Suppressor macrophage (primary cell): ENCODE measurements at places on chromosomes 13 and 19.

DNA sequence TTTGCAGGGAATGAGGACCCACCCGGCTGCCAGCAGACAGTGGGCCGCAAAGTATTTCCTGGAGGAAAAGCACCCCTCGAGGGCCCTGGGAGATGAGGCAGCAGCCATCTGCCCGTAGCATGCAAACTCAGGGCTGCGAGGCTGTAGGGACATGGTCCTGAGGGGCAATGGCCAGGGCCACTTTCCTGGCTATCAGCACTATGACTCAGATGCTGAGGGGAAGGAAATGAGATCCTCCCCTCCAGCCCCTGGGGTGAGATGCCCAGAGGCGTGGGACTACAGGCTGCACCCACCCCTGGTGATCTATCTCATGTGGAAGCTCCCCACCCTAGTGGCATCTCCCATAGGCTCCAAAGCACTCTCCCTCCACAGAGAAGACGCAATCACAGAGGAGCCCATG lies 80.1 kb downstream of the SLC7A1 start:
- DNase-seq: no peak

DNA sequence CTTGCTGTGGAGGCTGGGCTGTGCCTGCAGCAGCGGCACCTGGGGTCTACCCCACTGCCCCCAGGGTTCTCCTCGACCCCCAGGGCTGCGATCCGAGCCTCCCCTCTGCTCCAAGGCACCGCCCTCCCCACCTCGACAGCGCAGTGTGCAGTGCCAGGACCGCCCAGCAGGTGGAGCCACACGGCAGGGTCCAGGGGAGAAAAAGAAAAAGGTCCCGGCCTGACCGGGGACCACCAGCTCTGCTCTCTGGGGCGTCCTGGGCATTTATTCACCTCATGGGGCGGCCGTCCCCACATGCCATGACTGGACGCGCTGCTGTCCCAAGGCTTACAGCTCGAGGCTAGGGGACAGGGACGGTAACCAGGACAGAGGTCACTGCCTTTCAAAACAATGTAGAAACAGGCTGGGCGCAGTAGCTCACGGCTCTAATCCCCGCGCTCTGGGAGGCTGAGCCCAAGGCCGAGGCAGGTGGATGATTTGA lies 10.6 kb downstream of the REXO1 start:
- peak; percentile 64 for DNase-seq

- no peak for DNase-seq
These were observed 580.4 kb downstream of the UQCRFS1 start for GRCh38 chr19:28632371-28633080.

DNA sequence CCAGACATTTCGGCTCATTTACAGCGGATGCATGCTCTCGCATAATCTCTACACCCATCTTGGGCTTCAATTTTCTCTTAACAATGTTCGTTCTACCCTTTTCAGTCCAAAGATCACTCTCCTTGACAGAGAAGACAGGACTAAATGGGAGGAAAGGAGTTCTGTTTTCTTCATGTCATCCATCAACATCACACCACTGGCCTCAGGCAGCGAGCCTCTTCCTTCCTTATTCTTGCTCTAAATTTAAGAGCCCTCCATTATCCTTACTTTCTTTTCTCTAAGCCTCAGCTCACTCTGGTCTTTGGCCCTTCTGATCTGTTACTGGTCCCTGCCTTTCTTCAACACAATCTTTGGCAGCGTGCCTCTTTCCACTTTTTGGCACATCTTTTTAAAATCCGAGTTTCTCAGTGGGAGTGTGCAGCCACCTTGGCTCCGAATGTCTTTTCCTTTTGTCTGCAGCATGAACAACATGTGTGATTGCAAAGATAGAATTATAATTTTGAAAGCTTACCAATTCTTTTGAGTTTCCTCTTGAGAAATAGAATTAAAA lies 98.7 kb downstream of the FAM216B start:
- DNase-seq: peak; percentile 10

DNA sequence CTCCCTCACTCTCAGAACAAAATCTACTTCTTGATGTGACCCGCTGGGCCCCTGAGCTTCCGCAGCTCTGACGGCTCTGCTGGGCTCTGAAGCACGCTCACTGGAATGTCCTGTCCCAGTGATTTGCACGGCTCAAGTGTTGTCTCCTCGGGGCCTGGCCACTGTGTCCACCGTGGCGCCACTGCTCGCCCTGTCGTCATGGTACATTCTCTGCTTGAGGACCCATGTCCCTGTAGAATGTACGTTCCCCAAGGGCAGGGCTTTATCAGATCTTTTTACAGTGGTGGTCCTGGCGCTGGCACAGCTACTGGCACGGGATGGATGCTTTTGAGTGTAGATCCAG lies 12.1 kb downstream of the KLHL26 start:
- DNase-seq: no peak

DNA sequence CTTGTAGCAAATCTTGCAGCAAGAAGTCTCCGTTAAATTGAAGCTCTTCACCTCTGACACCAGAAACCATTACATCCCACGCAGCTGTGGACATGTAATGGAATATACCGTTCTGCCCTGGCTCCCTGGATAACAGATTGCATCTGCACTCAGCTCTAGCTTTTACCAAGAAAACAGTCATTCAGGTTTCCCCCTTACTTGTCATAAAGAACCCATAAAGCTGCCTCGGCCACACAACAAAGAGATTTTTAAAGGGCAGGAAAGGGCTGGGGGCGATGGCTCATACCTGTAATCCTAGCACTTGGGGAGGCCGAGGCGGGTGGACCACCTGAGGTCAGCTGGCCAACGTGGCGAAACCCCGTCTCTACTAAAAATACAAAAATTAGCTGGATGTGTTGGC lies 127.6 kb upstream of the RFC3 start:
- no peak for DNase-seq

- no peak for DNase-seq
These were observed 57.3 kb downstream of the SMARCA4 start for GRCh38 chr19:11018179-11018578.

DNA sequence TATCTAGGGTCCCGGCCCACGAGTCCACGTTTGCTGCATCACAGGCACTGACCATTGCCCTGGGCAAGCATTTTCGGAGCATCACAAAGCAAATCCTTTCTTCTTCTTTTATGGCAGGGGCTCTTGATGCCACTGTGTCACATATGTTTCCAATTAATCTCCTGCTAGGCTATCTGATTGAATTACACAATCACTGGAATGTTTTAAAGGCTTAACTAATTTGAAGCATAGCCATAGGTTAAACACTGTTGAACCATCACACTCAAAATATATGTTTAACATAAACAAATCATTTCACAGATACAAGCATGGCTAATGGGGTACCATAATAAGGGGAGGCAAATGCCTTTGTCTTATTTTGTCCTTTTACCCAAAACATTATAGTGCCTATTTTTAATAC lies 338.3 kb downstream of the POU4F1 start:
- no peak for DNase-seq

- no peak for DNase-seq
These were observed 2.4 kb downstream of the HPN start for GRCh38 chr19:35043906-35044305.

DNA sequence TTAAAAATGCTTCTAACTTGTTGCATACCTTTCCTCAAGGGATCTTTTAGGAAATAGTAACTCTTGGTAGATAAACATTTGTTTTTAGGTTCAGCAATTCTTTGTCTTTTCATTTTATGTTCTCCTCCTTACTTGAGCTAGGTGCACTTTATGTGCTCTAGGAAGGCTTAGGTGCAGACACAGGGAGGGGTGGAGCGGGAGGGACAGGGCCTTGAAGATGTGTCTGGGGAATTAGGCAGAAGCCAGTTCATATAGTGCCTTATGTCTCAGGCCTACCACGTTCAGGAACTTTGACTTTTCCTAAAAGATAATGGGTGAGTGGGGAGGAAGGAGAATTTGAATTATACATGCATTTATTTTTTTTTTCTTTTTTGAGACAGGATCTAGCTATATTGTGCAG lies 37.7 kb downstream of the IRS2 start:
- DNase-seq: no peak

GRCh38 chr19:55659822-55660221 lies 5.0 kb downstream of the U2AF2 start:
- DNase-seq: no peak

DNA sequence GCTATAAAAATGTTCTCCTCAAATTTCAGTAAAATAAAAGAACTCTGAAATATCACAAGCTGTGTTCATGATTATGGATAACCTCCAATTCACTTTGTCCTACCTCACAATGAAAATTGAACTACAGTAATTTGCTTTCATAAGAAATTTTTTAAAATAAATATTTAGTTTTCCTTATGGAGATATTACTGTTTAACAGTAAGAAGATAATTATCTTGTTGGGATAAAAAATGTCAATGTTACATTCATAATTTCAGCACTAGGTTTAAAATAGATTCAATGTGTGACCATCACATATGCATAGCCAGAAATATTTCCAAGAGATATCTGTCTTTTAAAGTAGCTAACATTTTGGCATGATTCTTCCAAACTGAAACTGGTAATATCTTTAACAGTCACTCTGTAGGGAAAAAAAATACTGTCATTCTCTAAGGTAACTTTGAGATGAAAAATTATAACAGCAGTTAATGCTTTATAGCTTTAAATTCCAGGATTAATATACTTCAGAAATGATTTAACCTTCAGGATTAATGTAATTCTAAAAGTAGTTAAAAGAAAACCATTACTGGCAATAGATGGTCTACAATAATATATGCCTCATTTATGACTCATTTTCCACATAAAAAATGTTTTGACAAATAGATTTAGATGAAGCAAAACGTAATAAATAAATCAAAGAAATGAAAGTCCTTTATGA lies 91.3 kb downstream of the SPRY2 start:
- DNase-seq: no peak

DNA sequence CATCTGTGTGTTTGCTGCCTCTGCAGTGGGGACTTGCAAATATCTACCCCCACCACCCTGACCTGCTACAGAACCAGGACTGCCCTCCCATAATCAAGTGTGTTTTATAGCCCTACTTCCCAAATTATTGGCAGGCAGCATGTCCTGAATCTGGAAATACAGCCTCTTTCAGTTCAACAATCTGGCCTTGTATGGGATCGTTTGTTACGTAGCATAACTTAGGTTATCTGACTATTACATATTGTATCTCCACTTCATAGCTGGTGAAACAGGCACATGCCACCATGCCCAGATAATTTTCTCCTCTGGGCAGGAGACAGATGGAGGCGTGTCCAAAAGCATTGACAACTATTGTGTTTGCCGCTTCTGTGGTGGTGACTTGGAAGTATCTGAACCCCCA lies 66.7 kb upstream of the ADGRL1 start:
- DNase-seq: no peak

- no peak for DNase-seq
These were observed 18.9 kb upstream of the ZNRF4 start for GRCh38 chr19:5436106-5436947.

- no peak for DNase-seq
These were observed 50.6 kb downstream of the IPO5 start for GRCh38 chr13:98004107-98004506.
